Posterior vena cava (tissue), 2 donors: ENCODE measurements at places on chromosomes 6 and 20.

DNA sequence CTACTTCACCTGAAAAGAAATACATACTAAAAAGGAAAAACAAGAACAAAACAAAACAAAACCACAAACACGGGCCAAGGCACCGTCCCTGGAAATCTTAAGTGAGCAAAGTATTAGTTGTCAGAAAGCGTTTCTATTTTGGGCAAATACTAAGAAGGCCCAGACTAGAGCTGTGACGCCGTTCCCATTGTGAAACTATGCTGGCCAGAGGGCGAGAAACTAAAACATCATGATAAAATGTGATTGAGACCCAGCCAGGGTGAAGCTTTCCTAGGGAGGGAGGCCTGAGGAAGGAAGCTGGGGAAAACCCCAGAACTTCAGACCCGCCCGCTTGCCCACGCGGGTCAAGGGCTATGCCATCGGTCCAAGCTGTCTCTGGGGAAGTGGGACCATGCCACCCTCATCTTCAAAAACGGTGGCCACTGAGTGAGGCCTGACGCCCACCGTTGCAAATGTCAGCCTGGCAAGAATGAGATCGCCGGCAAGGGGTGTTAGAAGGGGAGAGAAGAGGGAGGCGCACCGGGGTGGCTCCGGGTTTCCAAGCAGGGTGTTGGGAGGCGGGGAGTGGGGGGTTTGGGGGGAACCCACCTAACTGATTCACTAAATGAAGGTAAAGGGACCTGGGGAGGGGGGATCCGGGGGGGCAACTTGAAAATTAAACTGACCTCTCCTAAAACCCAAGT lies 1950.9 kb upstream of the DEFB115 start:
- no peak for DNase-seq

DNA sequence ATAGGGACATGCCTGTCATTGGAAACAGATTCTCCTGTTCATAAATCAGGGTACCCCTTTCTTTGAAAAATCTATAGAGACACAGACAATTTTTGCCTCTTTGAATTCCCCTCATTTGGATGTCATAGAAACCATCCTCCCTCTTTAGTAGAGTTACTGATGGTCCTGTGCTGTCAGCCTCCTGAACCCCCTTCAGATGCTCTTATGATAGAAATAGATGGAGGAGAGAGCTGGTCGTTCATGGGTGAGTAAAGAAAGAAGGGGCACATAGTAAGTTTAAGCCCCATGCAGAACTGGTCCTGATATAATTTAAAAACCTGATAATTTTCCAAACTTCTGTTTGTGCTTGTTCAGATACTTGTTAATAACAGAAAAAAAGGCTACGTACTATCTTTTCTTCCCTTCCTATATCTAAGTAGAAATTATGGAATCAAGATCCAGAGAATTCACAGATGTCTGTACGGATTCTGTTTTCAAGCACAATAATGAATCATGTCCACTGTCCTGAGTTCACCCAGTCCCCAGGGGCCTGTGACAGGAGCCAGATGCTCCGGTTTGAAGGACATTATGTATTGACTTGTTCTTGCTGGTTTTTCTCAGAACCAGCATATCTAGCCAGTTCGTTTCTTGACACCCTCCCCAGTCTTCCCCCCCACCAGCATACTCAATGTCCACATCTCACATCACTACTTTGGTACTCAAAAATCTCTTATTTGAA lies 78.1 kb downstream of the NCOA7 start:
- DNase-seq: no peak

GRCh38 chr6:53014063-53014462 lies 19.0 kb upstream of the GSTA4 start:
- no peak for DNase-seq

GRCh38 chr6:125310994-125311649 lies 9.4 kb upstream of the HDDC2 start:
- no peak for DNase-seq

GRCh38 chr6:8829796-8830195 lies 394.5 kb upstream of the SLC35B3 start:
- DNase-seq: no peak

DNA sequence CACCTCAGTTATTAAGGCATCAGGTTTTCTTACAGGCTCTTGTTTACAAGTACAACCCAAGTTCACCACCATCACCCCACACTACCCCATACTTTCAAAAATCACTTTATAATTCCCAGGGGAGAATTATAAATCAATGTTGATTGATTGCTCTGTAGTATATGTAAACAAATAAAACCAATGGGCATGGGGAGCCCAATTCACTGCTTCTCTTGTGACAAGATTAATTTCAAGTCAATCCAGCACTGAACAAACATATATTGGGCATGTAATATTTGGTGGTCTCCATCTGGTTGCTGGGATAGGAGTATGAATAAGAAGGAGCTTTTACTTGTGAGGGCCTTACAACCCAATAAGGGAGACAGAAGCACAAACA lies 95.8 kb downstream of the CLVS2 start:
- no peak for DNase-seq

GRCh38 chr6:82785206-82785605 lies 280.4 kb downstream of the UBE3D start:
- DNase-seq: no peak

GRCh38 chr6:155310596-155310995 lies 3.7 kb downstream of the TFB1M start:
- no peak for DNase-seq

- no peak for DNase-seq
Observed at GRCh38 chr6:4649728-4650127, 126.5 kb upstream of the CDYL start.

DNA sequence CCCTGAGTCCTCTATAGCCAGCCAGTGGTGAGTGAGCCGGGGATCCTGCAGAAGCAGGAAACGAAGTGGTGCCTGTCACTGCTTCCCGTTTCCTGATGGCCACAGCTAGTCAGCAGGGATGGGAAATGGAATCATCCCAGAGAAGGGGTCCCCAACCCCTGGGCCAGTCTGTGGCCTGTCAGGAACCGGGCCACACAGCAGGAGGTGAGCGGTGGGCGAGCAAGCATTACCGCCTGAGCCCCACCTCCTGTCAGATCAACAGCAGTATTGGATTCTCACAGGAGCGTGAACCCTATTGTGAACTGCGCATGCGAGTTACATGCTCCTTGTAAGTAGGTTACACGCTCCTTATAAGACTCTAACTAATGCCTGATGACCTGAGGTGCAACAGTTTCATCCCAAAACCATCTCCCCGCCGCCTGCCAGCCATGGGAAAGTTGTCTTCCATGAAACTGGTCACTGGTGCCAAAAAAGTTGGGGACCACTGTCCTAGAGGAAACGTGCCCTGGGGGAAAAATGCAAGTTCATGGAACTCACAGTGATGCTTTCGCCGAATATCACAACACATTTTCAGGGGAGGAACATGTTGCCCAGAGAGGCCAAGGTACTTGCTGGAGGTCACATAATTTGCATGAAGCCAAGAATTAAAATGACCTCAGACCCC lies 113.8 kb downstream of the JPH2 start:
- no peak for DNase-seq

DNA sequence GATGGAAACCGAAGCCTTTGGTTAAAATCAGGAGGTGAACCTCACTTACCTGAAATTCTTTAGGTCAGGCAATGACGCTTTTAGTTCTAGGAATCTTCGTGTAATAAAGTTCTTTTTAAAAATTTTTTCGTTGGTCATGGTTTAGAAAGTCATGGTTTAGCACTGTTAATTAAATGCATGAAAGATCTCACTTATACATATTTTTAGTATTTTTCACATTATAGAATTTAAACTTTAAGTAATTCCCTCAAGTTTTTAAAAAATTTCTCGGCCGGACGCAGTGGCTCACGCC lies 1.1 kb downstream of the DSE start:
- no peak for DNase-seq

DNA sequence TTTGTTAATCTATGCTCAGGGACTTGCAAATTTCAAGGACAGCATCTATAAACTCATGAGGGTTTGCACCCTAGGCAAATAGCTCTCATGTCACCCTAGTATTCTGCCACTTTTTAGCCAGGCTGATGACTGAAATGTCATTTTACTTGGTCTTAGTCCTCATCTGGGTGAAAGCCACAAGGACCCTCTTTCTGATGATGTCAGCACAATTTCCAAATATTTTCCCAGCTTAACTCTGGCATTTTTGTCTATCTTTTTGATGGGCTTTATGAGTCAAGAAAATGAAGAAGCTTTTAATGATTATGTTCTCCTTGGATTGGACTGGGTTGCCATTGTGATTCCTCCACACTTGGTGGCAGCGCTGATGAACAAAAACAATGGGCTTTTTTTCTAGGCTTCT lies 420.1 kb upstream of the BTBD3 start:
- no peak for DNase-seq

GRCh38 chr6:129507846-129508245 lies 202.1 kb downstream of the ARHGAP18 start:
- no peak for DNase-seq

DNA sequence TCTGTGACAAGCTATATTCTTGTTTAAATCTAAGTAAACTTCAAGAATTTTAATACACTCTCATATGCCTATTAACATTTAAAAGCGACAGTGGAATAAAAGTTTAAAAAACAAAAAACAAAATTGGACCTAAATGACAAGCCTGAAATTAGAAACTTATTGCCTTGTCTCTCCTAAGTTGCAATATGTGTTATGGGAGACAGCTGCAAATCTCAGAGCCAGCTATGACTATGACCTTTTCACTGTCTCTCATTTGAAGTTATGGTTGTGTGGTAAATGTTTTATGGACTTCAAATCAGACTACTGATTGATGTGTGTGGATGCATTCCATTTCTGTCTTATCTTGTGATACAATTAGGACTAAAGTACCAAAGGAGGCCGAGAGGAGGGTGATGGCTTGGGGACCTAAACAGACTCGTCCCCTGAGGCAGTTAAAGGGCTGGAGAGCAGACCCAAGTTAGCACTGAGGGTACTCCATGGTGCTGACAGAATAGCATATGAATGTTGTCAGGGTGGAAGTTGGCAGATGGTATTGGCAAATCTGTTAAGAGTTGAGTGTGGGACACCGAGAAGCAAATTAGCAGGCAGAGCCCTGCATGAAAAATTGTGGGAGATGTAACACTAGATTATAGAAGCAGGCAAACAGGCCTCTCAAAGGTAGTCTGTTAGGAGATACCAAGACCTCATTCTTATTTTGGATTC lies 930.1 kb upstream of the MAN1A1 start:
- DNase-seq: no peak

DNA sequence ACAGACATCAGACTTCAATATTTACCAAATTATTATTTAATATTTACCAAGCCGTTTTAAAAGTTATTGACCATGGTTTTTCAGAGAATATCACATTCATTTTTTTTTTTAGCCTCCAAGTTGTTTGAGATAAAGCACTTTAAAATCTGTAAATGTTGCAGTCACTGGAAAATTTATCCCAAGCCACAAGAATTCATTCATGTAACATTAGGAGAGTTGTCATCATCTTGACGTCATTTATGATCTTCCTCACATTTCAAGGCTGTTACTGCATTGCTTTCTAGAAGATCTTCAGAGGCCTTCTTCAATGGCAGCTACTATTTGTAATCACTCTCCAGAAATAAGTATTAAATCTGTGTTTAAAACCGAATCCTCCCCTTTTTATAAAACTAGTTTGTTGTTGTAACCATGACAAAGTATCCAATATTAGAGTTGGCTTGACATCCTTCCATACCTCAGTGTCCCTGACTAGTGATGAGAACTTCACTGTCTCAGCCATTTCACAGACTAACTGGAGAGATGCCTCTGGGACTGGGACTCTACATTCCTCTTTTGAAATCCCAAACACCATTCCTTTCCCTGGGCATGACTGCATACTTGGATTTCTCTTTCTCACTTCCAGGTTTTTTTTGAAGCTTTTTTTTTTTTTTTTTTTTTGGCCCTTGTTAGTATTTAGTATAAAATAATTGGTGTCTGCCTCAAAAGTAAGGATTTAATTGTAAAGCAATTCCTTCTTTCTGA lies 100.1 kb downstream of the ZFAND3 start:
- DNase-seq: no peak

DNA sequence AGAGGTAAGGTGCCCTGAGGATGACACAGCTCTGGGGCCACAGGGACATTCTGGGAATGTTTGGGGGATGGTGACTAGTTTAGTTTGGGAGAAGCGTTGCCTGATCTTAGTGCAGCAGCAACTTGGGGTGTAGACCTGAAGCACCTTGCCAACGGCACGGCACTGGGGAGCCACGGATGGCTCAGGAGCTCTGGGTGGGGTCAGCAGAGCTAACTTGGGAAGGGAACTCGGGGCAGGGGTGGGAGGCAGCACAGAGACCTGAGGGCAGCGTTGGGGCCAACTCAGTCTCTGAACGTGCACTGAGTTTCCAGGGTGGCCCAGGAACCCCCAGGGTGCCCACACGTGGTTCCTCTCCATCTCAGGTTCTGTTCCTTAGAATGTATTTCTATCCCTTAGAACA lies 14.9 kb downstream of the THBS2 start:
- DNase-seq: peak; percentile 79

GRCh38 chr6:52361414-52361944 lies 472 bp upstream of the PAQR8 start:
- DNase-seq: no peak

DNA sequence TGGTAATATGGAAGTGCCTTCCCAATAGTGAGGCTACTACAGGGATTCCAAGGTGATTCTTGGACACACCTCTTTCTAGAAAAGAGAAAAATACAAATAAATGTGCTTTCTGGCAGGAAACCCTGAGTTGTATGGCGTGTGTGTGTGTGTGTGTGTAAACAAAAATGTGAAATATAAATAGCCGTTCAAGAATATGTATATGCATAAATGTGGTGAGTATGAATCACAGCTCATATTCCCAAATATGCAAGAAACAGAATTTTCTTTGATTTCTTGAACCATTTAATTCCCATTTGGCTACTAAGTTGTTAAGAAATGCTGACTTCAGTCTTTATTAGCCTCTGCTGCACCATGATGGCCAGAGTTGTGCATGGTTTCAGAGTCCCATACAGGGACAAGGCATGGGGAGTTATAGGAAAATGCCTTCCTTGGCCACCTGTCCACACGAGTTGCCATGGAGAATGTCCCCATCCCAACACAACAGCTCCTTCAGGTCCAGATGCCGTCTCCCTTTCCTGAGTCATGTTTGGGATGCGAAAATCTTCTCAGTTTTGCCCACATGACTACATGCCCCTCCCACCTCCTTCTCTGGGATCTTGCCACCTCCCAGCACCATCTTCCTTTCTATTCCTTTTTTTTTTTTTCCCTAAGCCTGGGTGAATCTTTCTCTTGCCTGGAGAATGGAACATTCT lies 312.4 kb upstream of the ECI2 start:
- no peak for DNase-seq

GRCh38 chr6:116536216-116536621 lies 9.3 kb downstream of the TRAPPC3L start:
- DNase-seq: no peak

GRCh38 chr6:56416247-56416646 lies 168.9 kb upstream of the COL21A1 start:
- no peak for DNase-seq
